MCF 10A (cell line): ENCODE measurements at places on chromosomes 2 and 18.
A peak's percentile ranks its signal among the peaks of the same experiment; 100 is the strongest.

GRCh38 chr2:177141866-177142265, 70.7 kb upstream of the HNRNPA3 start:
- DNase-seq: peak; percentile 12

GRCh38 chr18:54957296-54957832, 1.9 kb downstream of the CCDC68 start:
- DNase-seq: no peak

- no peak for DNase-seq
Observed at GRCh38 chr2:134845028-134845427, 6.6 kb downstream of the ACMSD start.

DNA sequence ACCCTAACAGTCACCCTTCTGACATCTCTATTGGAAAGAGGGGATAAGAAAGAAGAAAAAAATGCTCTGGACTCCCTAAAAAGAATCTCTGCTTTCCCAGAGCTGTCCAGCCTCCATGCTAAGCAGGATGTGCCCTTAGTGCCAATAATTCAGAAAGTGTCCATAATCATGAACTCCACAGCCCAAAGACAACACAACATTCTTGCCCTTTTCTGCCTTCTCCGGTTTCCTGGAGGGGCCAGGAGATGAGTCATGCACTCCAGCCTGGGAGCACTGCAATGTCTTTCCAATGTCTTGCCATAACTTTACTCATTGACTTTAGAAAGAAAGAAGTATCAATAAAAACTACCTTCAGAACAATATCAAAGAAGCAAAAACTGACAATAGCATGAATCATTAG, 44.0 kb downstream of the KLF7 start:
- DNase-seq: peak; percentile 80

DNA sequence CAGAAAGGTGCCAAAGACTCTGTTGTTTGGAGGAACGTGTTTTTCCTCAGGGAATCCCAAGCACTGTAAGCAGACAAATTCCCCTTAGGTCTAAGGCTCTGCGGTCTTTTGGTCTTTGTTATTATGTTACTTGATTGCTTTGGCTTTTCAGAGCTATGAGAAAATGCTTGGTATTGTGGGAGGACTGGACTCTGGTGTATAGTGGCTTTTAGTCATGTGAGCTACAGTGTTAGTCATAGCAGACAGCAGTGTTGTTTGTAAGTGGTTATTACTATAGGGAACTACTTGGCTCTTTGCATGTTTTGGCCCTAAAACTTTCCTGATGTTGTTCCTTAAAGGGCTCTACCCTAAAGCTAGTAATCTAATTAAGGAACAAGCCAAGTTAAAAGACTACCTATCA, 956.2 kb upstream of the LRATD1 start:
- DNase-seq: peak; percentile 9

- DNase-seq: no peak
Observed at GRCh38 chr18:59884351-59884750, 15.4 kb upstream of the PMAIP1 start.

GRCh38 chr2:29760008-29760407, 161.4 kb downstream of the ALK start:
- no peak for DNase-seq

- no peak for DNase-seq
Observed at GRCh38 chr2:16069933-16070647, 129.7 kb downstream of the MYCN start.

DNA sequence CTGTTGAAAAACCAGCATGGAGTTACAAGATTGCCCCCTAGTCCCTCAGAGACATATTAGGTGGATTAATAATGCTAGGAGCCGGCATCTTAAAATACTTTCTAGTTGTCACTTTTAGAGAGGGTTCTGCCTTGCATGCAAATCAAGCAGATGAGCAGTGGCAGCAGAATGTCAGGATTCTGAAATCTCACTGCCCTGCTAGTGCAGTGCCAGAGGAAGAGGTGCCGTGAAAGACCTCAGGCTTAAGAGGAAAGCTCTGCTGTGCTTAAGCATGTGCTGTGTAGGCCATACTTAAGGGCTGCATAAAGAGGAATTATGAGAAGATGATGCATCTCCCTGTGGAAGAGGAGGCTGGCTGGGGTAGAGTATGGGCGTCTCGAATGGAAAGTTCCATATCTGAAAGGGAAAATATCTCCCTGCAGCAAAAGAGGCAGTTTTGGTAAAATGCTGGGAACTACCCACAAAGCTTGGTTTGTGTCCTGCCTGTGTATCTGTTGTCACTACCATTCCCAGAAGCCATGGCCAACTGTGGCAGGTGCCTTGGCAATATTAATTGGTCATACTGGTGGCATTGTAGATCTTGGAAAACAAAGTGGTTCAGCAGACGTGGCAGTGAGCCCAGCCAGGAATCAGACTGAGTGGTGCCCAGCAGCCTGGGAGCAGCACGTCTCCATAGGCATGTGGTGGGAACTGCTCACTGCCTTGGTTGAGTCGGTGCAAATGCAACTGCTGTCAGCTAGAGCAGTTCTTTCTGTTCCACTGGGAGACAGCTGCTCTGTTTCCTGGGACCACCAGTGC, 131.9 kb downstream of the EVA1A start:
- no peak for DNase-seq

DNA sequence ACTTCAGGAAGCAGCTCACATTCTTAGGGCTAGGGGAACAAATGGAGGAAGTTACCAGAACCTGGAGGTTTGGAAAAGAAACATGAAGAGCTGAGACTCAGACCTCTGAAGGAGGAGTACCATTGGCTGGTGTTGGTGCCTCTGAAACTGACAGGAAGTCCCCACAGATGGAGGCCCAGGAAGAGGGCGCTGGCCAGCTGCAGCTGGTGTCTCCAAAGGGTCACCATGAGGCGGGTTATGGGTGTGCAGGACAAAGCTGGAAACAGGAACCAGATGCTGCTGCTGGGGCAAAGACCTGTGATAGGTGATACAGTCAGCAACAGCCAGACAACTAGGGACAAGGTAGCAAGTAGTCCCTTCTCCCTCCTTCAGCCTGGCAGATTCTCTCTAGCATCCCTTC, 136.5 kb upstream of the SERPINE2 start:
- no peak for DNase-seq

- DNase-seq: no peak
Observed at GRCh38 chr2:22800412-22800811, 584.6 kb upstream of the KLHL29 start.

DNA sequence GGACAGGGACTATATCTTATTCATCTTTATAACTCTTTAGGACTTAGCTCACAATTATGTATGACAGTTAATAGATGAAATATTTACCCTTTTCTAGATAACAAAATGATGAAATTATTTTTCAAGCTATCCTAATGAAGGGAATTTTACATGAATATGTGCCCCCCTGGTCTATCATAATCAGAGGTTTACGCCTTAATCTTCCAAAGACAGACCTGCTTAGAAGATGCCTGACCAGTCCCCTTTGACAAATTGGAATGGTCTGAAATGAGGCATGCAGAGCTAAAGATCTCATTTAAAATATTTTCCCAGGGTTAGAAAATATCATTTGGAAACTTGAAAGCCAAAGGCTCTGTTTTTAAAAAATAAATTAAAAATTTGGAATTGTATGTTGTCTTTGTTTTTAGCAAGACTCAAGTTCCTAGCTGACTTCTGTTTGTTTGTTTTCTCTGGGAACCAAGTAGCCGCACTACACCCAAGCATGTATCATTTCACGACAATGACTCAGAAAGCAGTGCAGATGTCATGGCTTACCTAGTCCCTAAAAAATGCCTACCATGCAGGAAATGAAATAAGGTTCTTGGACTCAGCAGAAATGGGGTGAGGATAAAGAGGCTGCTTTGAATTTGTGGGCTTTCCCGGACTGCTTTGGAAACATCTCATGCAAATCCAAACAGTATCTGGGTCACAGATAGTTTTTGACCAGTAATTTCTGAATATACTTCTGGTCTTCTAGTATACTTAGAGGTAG, 162.1 kb downstream of the ZEB2 start:
- peak; percentile 84 for DNase-seq

DNA sequence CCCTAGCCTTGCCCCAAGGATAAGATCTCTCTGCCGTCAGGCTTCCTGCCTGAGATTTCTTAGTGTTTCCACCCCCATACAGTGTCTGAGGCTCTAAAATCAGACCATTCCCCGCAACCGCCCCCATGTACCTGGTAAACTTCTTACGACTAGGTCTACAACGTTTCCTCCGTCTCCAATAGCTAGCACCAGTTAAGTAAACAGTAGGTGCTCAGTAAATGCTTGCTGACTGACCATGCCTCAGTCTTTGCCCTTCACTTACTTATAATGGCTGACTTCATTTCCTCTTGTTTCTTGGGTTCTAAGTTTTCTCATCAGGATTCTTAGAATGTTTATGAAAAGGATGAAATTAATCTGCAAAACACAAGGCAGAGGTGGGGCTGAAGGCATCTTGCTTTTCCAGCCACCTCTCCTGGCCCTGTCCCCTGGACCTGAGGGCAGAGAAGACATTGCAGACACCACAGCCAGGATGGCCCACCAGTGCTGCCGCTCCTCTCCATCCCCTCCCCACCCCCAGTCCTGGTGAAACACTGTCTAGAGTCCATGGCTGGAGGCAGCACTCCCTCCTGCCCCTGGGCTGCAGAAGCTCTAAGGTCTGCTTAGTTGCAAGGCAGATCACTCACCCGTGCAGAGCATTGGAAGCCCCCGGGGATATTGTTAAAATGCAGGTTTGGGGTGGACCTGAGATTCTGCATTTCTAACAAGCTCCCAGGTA, 16.9 kb downstream of the TMEM37 start:
- DNase-seq: no peak

DNA sequence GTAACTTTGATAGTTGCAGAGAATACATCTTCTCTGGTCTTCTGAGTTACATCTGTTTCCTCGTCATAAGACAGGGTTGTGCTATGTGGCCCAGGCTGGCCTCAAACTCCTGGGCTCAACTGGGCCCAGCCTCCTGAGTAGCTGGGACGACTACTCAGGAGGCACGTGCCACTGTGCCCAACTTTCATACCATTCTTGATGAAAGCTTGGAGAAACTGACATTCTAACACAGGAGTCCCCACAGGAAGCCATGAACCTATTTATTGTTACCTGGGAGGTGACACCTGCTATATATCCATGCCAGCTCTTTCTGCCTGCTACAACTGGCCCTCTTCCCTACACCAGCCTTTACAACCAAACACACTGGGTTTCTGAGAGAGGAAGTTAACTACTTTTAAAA, 19.1 kb downstream of the EIF2AK3 start:
- no peak for DNase-seq

- DNase-seq: peak; percentile 22
Observed at GRCh38 chr18:26863122-26863879, 2.2 kb downstream of the AQP4 start.

GRCh38 chr2:84631047-84631446, 114.7 kb downstream of the DNAH6 start:
- peak; percentile 47 for DNase-seq

DNA sequence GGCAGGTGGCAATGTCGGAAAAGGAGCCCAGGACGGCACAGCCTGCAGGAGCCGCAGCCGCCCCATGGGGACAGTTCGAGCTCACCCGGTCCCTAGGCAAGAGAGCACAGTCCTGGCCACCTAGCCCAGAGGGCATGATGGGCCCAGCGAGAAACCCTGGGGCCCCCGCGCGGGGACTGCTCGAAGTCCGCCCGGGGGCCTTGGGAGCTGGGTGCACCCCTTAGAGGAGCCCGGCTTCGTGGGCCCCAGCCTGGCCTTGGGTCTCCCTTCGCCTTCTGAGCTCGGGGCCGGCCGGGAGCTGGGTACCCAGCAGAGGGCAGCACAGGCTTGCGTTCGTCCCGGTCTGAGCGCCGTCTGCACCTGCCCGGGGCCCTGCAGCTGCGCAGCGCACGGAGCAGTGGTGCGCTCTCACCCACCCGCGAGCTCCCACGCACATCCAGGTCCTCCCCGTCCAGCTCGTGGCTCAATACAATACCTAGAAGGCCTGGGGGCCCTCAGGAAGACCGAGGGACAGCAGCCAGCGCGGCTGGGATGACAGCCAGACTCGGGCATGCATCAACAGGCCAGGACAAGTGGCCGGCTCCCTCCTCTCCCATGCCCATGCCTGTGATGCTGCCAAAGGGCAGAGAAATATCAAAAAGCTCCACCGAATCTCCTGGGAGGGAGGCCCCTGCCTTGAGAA, 96.2 kb upstream of the ZNF532 start:
- DNase-seq: peak; percentile 91

- DNase-seq: no peak
Observed at GRCh38 chr18:70200286-70200685, 5.2 kb downstream of the RTTN start.

GRCh38 chr2:113337809-113338208, 59.1 kb upstream of the PAX8 start:
- DNase-seq: no peak

- peak; percentile 80 for DNase-seq
Observed at GRCh38 chr2:160091381-160091780, 29.0 kb upstream of the PLA2R1 start.

GRCh38 chr2:218230882-218231281, 13.9 kb downstream of the ARPC2 start:
- peak; percentile 39 for DNase-seq

GRCh38 chr2:94986392-94986963, 39.0 kb upstream of the MAL start:
- DNase-seq: peak; percentile 64

GRCh38 chr2:203621981-203622515, 84.4 kb upstream of the CD28 start:
- DNase-seq: no peak

- peak; percentile 54 for DNase-seq
Observed at GRCh38 chr2:174247474-174248186, 702 bp downstream of the OLA1 start.
